ENCODE measurements at places on chromosomes 12 and 14.

DNA sequence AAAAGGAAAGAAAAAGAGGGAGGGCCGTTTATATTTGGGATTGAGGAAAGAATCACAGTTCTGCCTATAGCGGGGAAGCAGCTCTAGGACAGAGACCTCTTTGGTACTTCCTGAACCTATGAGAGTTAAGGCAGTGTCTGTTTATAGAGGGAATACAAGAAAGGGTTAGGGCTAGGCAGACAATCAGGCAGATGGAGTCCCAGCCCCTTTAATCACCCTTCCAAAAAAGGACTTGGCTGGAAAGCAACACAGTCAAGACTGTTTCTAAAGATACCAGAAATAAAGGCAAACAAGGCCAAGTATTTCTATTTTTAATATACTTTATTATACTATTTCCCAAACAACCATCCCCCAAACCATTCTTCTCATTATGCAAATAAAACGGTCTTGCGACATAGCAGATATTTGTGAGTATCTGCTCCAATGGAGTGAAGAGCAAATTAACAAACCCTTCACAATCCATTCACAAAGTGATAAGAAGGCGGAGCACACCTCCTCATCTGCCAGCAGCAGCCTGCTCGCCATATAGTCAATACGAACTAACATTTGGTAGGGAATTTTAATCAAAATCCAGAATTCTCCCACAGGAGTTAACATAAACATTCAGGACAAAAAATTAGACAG is 697 bp upstream of the GRIP1 start:
- DNase-seq: no peak

DNA sequence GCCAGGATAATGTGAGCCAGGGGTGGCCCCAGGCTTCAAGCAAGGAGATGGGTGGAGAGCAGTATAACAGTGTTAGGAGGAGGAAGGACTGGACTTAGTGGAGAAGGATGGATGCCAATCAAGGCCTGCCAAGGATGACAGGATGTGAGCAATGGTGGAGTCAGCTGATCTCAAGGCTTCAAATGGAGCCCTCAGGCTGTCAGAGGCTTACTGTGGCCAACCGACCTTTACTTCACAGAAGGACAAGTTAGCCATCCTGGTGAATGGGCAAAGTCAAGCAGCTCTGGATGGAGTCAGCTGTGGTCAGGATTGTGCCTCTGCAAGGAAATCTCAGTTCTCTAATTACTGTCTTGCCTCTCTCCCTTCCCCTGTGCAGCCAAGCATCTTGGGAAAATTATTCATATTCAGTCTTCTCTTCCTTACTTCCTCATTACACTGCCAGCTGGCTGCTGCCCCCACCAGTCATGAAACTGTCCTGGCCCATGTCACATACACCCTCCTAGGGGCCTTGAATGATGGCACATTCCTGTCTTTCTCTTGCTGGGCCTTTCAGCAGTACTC is 7.6 kb upstream of the STAT6 start:
- DNase-seq: peak; percentile 36

GRCh38 chr14:54206516-54206915 is 190.3 kb upstream of the CDKN3 start:
- DNase-seq: no peak

GRCh38 chr14:68632054-68632895 is 160.6 kb downstream of the ZFP36L1 start:
- DNase-seq: no peak

GRCh38 chr14:88729159-88729558 is 63.6 kb downstream of the EML5 start:
- DNase-seq: no peak

DNA sequence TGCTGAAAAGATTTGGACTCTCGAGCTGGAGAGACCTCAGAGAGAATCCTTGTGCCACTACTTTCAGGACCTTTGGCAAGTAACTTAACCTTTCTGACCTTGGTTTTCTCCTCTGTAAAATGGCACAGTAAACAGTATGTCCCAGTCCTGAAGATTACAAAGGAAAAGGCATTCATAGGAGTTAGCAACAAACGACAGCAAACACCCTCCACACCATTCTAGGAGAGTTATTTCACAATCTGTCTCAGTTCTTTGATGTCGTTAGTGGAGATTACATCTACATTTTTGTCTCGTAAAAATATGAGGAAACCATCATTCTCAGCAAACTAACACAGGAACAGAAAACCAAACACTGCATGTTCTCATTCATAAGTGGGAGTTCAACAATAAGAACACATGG is 205.7 kb downstream of the ITPR2 start:
- DNase-seq: no peak

- no peak for DNase-seq
Measured at GRCh38 chr12:67784831-67785230, 136.3 kb downstream of the DYRK2 start.

DNA sequence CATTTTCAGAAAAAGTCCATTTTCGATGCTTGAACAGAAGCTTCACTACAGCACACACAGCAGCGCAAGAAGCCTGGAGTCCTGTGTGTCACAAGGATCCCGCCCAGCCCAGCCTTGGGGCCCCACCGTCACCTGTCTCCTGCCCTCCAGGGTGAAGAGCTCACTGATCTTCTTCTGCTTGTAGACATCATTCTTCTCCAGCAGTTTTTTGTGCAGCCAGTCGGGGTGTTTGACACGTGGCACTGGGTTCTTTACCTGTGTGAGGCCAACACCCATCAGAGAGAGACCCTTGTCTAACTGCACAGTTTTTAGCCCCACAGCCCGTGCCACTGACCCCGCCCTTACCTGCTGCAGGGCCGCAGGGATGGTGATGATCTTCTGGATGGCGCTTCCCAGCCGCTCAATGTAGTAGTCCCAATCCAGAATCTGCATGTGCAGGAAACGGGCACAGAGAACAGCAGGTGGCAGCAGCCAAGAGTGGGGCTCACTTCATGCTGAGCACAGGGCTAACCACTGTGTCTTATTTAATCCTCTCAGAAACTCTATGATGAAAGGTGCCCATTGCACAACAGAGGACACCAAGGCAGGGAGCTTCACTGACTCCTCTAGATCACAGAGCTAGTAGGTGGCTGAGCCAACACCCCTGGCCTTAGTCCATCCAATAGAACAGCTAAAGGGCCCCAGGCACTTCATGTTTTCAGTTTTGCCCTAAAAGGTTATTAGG is 30.0 kb downstream of the POLE start:
- DNase-seq: no peak

- no peak for DNase-seq
Measured at GRCh38 chr12:115835445-115835844, 442.0 kb downstream of the MED13L start.

- peak; percentile 3 for DNase-seq
Measured at GRCh38 chr12:113658006-113658655, 186.5 kb upstream of the LHX5 start.

DNA sequence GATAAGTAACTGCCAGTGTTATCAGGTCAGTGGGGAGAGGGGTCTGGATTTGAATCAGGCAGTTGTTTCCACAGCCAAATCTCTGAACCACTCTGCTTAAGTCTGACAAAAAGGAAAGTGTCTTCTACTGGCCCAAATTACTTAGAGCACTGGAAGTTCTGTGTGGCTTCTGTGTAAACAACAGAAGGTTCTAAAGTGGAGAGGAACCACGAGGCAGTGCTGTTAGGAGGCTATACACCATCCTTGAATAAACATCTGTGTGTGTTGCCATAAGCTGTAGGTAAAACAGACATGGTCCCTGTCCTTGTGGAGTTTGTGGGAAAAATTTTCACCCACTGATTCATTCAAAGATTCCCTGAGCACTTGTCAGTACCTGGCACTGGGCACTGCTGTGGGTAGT is 50.0 kb downstream of the GALNT4 start:
- no peak for DNase-seq

- no peak for DNase-seq
Measured at GRCh38 chr14:103735815-103736545, 20.4 kb downstream of the ZFYVE21 start.
